ENCODE measurements at places on chromosomes 12 and 14.

GRCh38 chr12:56775638-56776037 lies 12.5 kb downstream of the HSD17B6 start:
- DNase-seq, result no peak

- no peak for DNase-seq
Measured at GRCh38 chr14:63277591-63278183, 41.0 kb downstream of the GPHB5 start.

- DNase-seq, result no peak
Measured at GRCh38 chr14:84767434-84767833, 762.5 kb upstream of the FLRT2 start.

- peak; percentile 52 for DNase-seq
Measured at GRCh38 chr14:39426605-39427004, 5.6 kb downstream of the FBXO33 start.

GRCh38 chr12:76549131-76549530 lies 10.4 kb downstream of the OSBPL8 start:
- DNase-seq, result no peak

DNA sequence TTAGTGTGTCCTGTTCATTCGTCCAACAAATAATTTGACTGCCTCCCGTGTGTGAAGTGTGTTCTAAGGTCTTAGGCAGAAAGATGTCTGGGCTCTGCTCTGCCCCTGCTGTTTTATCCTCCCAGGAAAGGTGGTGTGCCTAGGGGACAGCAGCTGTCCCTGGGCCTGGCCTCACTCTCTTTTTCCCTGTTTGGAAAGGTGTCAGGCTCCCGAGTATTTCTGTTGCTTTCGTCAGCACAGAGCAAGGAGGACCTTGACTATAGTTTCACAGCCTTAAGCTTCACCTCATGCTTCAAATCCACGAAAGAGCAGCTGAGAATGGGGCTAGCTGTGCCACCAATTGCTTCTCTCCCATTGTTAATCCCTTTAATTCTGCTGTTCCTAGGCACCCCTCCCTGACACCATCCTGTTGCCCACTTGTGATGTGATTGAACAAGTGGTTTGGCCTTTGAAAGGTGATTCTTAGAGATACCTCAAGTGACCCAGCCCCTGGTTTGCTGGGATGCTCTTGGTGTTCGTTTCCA lies 54.2 kb downstream of the TGFB3 start:
- no peak for DNase-seq

- DNase-seq, result no peak
Measured at GRCh38 chr14:20035449-20035848, 389 bp downstream of the OR4K13 start.

- DNase-seq, result no peak
Measured at GRCh38 chr14:67562776-67563150, 29.7 kb downstream of the PLEKHH1 start.

DNA sequence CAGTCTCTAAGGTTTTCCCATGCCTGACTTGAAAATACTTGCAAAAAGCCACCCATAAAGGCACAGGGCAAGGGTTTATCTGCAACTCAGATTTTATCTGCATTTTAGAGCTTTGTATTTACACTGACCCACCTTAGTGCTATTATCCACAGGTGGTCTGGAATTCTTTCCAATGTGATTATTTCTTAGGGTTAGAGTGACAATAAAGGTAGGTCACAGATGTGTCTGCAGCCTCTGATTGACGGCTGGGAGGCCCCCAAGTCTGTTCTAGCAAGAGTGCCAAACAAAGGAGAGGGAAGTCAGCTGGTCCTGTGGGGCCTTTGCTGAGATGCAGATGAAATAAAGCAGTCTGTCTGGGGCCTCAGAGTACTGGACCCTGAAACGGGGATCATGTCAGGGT lies 64.0 kb downstream of the FRMD6 start:
- DNase-seq, result no peak

DNA sequence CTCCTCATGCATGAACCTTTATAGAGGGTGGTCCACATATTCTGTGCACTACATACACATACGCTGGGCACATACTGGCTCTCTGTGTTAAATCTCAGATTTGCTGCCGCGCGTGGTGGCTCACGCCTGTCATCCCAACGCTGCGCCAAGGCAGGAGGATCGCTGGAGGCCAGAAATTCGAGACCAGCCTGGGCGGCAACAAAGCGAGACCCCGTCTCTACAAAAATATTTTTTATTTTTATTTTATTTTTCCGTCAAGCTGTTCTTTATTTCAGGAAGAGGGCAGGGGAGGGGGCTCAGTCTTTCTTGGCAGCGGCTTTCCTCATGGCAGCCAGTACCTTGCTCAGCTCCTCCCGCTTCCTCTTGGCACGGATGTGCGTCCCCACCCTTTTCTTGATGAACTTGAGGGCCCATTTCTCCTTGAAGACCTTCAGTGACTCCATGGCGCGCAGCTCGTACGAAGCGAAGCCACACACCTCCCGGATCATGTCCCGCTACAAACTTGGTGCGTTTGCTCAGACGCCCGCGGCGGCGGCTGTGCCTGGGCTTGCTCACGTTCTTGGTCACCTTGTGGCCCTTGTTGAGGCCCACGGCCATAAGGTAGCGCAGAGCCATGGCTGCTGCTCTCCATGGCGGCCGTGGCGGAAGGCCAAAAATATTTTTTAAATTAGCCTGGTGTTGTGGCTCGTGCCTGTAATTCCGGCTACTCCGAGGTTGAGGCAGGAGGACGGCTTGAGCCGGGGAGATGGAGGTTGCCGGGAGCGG lies 3.2 kb downstream of the DCAF4 start:
- no peak for DNase-seq

- DNase-seq, result peak; percentile 9
Measured at GRCh38 chr14:63544591-63545299, 1.6 kb upstream of the PPP2R5E start.

DNA sequence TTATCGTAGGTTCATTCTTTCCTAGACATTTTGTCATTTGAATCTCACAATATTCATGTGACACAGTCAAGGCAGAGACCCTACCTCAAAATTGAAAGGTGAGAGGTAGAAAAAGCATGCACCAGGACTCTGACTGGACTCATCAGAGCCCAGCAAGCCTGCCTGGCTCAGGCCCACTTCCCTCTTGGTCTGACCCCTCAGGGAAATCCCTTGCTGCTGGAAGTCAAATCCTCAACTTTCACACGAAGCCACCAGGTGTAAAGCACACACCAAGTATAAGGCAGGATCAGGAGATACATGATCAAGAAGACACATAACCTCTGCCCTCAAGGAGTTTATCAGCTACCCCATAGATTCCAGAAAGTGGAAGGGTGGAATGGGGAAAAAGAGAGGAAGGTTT lies 18.8 kb downstream of the NIN start:
- no peak for DNase-seq

DNA sequence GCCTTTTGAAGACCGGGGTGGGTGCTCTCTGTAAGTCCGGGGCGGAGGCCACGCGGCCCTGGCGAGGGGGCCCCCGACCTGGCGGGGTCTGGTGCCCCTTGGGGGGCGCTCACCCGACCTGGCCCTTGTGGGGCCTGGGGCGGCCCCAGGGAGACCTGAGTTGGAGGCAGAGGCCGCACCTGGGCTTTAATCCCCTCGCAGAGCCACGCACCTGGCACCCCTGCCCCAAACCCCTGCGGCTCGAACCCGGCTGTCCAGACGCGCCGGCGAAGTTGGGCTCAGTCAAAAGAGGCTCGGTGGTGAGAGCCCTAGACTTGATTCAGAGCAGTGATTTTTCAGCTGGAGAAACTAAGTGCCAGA lies 267 bp downstream of the CFAP251 start:
- DNase-seq, result no peak

Data from kidney capillary endothelial cell (primary cell).